ENCODE measurements at places on chromosomes 11 and 22.

GRCh38 chr11:111236383-111236782 lies 9.1 kb upstream of the POU2AF2 start:
- no peak for DNase-seq

GRCh38 chr11:76501526-76502202 lies 56.8 kb downstream of the EMSY start:
- no peak for DNase-seq

GRCh38 chr11:134380229-134380628 lies 31.8 kb downstream of the B3GAT1 start:
- DNase-seq, result no peak

DNA sequence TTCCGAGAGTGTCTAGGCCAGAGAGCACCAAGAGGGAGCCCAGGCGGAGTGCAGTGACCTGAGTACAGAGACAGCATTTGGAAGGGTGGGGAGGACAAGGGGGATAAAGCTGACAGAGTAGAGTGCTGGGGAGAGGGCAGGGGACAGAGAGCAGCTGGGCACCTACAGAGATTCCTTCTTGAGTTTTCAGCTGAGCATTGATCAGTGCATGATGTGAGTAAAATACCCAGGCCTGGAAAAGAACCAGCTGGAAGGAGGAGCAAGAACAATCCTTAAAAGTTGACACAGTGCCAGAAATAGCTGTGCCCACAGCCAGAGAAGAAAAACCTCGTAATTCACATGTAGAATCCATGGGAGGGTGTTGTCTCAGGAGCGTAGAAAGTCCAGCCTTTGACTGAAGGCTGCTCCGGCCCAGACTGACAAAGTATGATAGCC lies 33.9 kb upstream of the PANX2 start:
- DNase-seq, result no peak

GRCh38 chr11:134519788-134520187 lies 107.7 kb upstream of the B3GAT1 start:
- DNase-seq, result no peak

All from Calu3 (cell line).